AML-193 (cell line): ENCODE measurements at places on chromosomes 11 and 22.

DNA sequence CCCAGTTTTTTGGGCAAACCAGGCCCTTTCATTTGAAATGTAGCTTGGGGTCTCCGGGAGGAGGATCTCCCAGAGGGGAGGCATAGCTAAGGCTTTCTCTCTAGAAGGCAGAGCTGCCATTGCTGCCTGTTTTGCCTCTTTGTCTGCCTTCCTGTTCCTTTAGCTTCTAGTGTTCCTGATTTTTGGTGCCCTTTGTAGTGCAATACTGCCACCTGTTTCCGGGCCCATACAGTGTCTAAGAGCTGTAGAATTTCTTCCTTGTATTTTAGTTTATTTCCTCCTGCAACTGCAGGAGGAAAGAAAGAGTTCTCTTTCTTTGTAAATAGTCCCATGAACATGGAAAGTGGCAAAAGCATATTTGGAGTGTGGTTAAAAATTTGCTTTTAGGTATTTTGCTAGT lies 19.3 kb upstream of the GLYATL1 start:
- no peak for DNase-seq

- DNase-seq, result no peak
Observed at GRCh38 chr11:125675196-125675595, 5.5 kb downstream of the ACRV1 start.

GRCh38 chr22:27990879-27991278 lies 71.8 kb upstream of the PITPNB start:
- no peak for DNase-seq

DNA sequence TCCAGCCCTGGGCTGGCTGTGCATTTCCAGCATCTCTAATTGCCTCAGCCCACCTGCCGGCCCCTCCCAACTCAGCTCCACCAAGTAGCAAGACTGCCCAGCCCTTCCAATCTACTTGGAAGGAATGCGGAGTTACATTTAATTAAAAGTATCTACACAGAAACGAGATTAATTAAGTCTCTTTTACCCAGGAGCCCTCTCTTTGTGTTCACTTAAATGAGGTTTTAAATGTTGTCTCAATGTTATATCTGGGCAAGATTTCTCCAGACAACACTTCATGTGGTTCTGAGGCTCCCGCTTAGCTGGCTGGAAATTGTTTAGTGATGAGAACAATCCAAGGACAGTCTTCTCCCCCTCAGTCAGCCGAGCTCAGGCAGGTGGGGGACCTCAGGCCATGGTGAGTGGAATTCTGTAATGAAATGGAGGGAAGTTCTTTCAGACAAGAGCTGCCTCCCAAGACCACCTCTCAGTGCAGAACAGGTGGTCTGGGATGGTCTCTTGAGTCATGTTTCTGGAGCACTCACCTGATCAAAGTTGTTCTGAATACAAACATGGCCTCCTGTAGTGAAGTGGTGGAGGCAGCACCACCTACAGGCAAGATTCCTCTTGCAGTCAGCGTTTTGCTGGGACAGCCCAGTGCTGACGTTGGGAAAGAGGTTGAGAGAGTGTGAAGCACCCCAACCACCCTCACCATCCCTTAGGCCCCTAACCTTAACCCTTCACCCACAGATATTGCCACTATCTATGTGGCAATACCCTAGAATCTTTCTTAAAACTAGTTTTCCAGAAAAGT lies 371.6 kb downstream of the CADM1 start:
- DNase-seq, result no peak

- DNase-seq, result no peak
Observed at GRCh38 chr11:24575392-24575791, 78.5 kb downstream of the LUZP2 start.
